Activated effector memory CD4-positive, alpha-beta T cell treated with Interleukin-2 at 50 U/mL for 16 hours (primary cell): ENCODE measurements at places on chromosomes 7 and 10.

GRCh38 chr10:35633006-35633980 is 8.8 kb downstream of the FZD8 start:
- DNase-seq = no peak

- DNase-seq = no peak
Observed at GRCh38 chr10:99431190-99431760, 851 bp upstream of the GOT1 start.

DNA sequence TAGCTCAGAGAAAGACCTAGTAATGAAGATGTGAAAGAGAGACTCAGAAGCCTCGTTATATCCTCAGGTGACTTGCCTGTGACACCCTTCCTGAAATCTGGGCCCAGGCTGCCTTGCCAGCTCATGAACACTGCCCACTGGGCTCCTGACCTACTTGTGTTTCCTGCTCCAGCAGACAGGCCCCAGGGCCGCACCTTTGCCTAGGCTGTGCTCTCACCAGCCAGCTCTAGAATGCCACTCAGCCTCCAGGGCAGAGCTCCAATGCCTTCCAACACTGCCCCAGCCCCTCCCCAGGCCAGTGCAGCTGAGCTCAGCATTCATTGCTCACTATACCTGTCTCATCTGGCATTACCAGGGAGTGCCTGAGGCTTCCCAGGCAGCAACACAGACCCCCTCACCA is 94.3 kb downstream of the DLG5 start:
- DNase-seq = peak; percentile 54

DNA sequence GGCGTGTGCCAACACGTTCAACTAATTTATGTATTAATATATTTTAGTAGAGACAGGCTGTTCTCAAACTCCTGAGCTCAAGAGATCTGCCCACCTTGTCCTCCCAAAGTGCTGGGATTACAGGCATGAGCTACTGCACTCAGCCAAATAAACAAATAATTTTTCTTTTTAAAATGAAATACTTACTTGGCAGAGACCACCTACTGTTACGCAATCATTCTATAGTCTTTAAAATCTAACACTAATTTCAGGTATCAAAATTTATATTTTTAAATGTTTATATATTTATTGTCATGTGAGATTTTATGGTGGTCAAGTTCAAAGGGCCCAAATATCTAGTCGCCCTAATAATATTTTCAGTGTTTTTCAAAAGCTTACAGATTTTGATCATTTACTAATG is 323.3 kb downstream of the PCDH15 start:
- no peak for DNase-seq

DNA sequence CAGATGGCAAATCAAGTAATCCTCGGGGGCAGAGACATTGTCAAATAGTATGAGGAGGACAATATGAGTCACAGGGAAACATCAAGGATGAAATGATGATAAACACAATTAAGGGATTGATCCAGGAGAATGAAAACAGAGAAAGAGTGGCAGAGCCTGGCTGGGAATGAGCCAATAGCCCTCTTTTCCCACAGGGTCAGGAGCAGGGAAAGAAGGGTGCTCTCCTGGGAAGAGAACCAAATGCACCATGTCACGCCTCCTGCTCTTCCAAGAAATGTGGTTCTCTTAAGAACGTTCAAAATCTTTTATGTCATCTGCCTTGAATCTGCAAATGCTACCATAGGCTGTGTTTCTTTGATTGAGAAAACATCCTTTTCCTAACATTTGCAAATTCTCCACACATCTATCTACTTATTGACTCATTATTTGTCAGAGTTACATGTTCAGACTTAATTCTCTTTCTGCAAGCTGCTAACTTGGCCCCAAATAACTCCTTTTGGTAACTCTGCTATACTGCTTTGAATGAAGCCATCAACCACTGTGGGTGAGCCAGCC is 50.6 kb downstream of the HIPK2 start:
- no peak for DNase-seq

DNA sequence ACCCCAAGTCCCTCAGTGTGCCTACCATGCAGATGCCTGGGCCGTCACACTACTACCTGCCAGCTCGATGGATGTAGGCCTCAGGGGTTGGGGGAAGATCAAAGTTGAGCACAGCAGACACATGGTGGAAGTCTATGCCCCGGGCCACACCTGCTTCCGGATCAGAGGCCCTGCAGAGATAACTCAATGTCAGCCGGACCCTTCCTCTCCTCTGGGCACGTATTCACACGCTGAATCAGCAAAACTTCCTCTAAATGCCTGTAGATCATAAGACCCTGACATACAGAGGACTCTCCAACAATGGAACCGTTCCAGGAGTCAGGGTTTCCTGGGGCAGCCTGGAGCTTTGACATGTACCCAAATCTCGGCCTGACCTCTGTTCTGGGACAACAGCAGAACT is 3.7 kb downstream of the DDX56 start:
- DNase-seq = no peak

DNA sequence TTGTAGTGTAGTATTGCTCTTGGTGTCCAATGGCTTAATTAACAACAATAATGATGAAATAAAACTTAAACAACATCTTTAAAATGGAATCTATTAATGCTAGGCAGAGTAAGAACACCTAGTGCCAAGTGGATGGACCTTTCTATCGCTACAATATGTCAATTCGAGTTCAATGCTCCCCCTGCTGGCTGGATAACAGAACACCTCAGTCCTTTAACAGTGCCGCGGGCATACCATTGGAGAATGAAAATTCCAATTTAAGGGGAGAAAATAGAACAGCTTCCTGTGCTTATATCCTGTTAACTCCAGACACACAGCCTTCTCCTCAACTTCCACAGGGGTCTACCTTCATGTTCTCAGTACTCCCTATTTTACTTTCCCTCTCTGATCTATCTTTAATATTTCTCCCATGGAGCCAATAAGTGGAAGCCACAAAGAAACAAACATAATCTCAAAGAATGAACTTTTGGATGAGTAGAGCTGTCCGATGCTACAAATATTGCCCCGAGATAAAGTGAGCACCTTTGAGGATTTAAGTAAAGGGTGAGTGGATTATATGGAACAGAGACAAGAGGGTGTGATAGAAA is 41.4 kb downstream of the COL1A2 start:
- no peak for DNase-seq

DNA sequence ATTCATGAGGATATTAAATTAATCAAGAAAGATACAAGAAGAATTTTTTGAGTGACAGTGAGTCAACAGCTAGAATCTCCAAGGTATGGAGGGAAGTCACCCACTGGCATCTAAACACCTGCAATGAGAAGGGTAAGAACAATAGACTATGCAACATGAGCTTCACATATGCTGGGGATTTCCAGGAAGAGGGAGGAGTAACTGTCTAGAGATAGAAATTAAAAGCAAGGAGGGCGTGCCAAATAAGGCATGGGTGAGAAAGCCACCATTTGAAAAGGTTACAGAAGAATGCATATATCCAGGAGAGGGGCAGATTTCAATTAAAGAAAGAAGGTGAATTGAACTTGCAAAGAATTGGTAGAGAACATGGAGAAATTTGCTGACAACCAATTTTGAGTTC is 365.7 kb downstream of the GPR37 start:
- no peak for DNase-seq

DNA sequence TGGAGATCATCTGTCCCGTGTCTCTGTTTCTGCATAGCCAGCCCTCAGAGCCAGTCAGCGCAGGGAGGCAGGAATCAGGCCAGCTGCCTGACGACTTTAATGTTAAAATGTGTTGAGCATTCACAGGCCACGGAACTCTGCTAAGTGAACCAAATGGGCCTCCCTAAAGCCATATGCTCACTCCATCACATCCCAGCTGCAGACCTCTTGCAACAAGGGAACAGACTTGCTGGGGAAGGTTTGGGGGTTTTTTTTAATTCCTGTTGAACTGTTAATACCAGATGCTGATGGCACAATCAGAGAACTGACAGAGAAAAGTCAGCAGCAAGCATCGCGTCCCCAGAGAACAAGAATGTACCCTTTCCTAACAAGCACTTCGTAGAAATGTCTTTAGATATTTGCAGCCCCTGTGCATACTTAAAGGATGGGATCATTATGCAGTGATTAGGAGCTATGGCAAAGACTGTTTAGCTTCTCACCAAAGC is 900.4 kb upstream of the AUTS2 start:
- no peak for DNase-seq

GRCh38 chr7:99631295-99632109 is 14.8 kb downstream of the ZSCAN25 start:
- no peak for DNase-seq

- DNase-seq = no peak
Observed at GRCh38 chr7:79893991-79894390, 240.6 kb upstream of the GNAI1 start.

GRCh38 chr7:39527296-39527695 is 38.9 kb upstream of the YAE1 start:
- DNase-seq = no peak

DNA sequence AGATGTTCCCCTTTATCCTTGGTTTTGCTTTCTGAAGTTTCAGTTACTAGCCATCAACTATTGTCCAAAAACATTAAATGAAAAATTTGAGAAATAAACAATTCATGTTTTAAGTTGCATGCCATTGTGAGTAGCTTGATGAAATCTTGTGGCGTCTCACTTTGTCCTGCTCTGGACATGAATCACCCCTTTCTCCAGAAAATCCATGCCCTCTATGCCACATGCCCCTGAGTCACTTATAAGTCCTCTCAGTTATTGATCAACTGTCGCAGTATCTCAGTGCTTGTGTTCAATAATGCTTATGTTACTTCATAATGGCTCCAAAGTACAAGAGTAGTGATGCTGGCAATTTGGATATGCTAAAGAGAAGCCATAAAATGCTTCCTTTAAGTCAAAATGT is 208.0 kb upstream of the FERD3L start:
- DNase-seq = no peak

GRCh38 chr7:4800926-4801838 is 25.8 kb downstream of the AP5Z1 start:
- no peak for DNase-seq

- DNase-seq = no peak
Observed at GRCh38 chr7:79734181-79734580, 280.7 kb upstream of the MAGI2 start.

- no peak for DNase-seq
Observed at GRCh38 chr10:16518822-16519221, 2.9 kb downstream of the C1QL3 start.

- DNase-seq = no peak
Observed at GRCh38 chr7:148982654-148983199, 45.6 kb downstream of the PDIA4 start.

GRCh38 chr7:142024547-142024946 is 28.9 kb downstream of the MGAM start:
- no peak for DNase-seq

DNA sequence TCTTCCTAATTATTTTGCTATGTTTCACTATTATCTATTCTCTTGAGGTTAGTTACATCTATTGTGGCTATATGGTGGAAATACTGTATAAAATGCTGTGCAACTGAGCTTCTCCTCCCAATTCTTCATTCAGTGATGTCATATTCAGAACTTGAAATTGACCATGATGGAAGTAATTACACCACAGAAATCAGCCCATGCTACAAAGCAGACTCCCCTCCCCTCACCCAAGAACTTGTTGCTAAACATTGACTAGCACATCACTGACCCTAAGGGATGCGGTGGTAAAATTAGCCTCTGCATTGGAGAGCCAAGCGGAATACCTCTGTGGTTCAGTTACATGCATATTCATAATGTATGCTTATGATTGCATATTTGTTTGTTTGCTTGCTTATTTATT is 8.8 kb downstream of the CALD1 start:
- DNase-seq = no peak

DNA sequence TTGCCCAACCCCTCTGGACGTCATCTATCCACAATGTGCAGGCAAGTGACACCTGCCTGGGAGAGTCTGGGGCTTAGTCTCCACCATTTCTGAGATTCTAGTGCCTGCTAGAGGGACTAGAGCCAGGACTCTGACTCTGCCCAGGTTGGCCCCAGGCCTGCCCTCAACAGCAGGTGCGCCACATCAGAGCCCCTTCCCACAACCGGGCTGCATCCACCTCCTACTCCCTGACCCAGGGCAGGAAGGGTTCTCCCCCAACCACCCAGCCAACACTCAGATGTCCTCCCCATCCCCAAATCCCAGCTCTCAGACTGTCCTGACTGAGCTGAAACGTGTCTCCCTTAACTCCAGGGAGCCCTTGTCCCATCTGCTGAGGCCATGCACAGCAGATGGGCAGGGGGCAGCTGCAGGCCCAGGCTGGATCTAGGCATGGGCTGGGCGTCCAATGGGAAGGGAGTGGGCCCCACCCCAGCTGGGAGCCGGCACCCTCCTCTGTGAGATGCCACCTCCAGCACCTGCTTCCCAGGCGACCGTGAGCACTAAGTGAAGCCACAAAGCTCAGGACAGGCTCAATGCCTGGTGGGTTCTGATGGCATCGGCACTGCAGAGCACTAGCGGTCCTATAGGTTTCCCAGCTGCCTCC is 49.2 kb downstream of the RASGEF1A start:
- no peak for DNase-seq

DNA sequence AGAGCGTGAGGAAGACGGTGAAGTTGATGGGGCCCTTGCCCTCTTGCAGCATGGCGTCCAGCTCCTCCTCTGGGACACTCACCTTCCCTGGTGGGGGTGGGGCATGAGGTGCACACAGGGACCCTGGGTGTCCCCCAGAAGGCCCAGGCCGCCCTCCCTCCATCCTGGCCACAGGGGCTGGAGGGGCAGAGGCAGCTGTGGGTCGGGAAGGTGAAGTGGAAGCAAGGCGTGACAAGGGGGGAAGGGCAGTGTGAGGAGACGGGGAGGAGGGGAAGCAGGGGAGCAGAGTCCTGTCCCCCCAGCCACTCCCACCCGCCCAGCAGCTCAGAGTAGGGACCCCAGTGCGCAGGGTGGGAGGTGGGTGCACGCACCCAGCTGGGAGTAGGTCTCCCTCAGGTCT is 791 bp downstream of the MYL7 start:
- DNase-seq = no peak

- no peak for DNase-seq
Observed at GRCh38 chr7:102874166-102874829, 38.5 kb upstream of the LRRC17 start.

DNA sequence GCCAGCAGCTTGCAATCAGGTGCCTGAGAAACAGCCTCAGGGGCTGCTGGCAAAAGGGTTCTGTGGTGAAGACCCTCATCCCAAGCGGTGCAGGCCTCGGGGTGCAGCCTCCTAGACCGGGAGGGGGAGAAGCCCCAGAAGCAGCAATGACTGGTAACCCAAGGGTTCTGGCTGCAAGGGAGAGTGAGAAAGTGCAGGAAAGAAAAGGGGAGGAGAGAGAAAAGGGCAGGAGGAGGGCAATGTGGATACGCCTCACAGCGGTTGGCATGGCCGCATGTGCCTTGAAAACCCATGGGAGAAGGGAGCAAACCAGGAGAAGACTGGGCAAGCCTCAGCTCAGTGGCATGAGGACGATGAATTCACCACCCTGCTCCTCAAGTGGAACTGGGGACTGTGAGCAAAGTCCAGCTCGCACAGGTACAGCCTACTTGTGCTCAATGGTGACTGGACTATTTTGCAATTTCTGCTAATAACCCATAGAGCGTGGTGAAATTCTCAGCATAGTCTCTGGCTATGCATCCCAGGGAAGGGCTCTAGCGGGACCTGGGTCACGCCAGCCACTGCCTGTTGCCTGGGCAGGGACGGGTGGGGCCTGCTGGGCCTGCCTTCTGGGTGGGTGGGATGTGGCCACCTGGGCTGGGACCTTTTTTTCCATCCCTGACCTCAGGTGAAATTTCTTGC is 6.2 kb downstream of the CLRN3 start:
- no peak for DNase-seq

GRCh38 chr10:75417522-75417927 is 13.9 kb upstream of the LRMDA start:
- DNase-seq = no peak
